ENCODE measurements at places on chromosomes 5 and 9.

- no peak for DNase-seq
Measured at GRCh38 chr9:33186457-33187168, 19.5 kb upstream of the B4GALT1 start.

DNA sequence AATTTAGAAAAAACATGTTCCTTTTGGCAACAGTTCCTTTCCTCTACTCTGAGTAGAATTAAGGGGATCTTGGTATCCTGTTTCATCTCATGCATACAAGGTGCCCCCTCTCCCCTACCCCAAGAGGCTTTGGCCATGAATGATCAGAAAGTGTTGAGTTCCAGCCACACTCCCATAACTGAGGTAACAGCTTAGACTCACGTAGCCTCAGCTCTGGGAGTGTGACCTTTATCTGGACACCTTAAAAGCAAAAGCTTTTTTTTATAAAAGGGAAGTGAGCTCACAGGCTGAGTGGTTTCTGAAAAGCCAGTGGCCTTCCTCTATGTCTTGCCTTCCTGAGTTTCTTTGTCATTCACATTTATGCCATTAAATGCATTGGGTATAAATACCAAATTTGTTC, 900 bp upstream of the HAVCR2 start:
- DNase-seq: no peak

- no peak for DNase-seq
Measured at GRCh38 chr9:125147401-125147951, 4.1 kb upstream of the SCAI start.

GRCh38 chr5:156385416-156385815, 58.5 kb downstream of the SGCD start:
- no peak for DNase-seq

DNA sequence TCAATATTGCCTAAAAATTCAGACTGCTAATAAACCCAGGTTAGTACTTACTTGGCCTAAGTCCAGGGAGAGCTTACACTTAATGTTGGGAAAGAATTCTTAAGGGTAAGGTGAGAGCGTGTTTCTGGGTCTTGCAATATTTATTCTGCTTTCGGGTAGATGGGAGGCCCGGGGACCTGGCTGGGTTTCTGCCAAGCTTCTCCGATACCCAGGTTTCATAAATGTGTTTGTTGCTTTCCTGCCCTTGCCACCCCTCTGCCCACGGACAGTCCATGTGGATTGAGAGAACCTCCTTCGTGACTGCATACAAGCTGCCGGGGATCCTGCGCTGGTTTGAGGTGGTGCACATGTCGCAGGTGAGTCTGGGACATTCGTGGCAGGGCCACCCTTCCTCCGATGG, 48.4 kb upstream of the FOXI1 start:
- no peak for DNase-seq

- no peak for DNase-seq
Measured at GRCh38 chr5:153690236-153690635, 199.8 kb downstream of the GRIA1 start.

- no peak for DNase-seq
Measured at GRCh38 chr9:32360983-32361673, 23.3 kb upstream of the ACO1 start.

DNA sequence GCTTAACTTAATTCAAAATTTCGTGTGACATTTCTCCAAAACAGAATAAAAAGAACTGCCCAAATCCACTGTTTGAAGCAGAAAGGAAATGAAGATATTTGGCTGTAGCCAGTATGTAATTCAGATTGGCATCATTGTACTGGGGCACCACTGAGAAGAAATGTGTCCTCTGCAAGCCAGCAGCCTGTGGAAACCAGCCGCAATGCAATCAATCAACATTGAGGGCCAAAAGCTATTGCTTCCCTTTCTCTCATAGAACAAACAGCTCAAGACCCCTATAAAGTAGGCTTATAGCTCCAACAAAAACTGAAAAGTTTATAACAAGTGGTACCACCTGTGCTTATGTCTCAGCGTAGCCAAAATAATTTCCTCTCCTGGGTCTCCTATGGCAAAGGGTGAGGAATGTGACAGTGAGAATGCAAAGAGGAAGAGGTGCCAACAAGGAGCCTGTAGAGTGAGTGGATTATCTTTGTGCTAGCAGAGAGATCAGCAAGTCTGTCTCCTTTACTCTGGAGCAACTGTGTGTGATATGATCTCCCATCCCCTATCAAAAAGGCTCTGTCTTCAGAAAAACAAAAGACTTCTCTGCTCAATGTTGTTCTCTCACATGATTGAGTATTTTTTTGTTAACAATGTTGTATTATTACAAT, 1072.3 kb upstream of the DMAC1 start:
- peak; percentile 26 for DNase-seq

GRCh38 chr5:36640949-36641348, 34.5 kb downstream of the SLC1A3 start:
- no peak for DNase-seq

GRCh38 chr9:112559629-112560413, 73.2 kb downstream of the KIAA1958 start:
- DNase-seq: no peak

DNA sequence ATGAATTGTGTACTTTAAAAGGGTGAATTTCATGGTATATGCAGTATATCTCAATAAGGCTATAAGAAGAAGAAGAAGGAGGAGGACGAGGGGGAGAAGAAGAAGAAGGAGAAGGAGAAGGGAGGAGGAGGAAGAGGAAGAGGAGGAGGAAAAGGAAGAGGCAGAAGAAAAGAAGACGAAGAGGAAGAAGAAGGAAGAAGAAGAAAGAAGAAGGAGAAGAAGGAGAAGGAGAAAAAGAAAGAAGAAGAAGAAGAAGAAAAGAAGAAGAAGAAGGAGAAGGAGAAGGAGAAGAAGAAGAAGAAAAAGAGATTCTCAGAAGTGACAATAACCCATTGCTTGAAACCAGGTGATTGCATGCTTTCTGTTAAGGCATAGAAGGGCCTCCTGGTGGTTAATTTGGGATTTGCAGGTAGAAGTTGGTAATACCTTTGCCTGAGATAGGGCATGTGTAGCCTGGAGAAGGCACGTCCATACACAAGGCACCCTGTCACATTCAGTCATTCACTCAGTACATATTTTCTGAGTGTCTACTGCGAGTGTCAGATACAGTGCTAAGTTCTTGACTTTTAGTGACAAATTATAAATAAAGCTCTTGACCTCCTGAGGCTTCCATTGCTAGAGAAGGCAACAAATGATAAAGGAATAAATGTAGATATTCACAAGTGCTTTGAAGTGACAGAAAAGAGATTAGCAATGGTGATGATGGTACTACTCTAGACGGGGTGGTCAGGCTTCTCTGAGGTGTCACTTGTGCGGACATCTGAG, 231.3 kb downstream of the NPR3 start:
- no peak for DNase-seq

DNA sequence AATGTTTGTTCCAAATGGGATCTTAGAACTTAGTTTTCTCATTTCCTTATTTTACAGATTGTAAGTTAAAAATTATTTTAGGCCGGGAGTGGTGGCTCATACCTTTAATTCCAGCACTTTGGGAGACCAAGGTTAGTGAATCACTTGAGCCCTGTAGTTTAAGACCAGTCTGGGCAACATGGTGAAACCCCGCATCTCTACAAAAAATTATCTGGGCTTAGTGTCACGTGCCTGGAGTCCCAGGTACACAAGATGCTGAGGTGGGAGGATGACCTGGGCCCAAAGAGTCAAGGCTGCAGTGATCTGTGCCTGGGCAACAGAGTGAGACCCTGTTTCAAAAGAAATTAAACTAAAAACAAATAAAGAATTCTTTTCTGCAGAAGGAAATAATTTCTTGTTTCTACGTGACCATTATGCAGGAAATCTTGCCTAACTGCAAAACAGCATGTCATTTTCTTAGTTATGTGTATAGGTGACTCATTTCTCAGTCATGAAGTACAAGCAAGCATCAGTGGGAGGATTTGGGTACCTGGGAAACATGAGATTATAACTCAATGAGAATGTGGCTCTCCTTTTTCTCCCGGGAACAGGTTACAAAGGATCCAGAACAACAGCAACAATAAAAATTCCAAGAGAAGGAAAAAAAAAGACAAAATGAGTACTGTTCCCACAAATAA, 375.1 kb upstream of the ST8SIA4 start:
- no peak for DNase-seq

- DNase-seq: no peak
Measured at GRCh38 chr5:58803056-58803455, 220.2 kb downstream of the RAB3C start.

DNA sequence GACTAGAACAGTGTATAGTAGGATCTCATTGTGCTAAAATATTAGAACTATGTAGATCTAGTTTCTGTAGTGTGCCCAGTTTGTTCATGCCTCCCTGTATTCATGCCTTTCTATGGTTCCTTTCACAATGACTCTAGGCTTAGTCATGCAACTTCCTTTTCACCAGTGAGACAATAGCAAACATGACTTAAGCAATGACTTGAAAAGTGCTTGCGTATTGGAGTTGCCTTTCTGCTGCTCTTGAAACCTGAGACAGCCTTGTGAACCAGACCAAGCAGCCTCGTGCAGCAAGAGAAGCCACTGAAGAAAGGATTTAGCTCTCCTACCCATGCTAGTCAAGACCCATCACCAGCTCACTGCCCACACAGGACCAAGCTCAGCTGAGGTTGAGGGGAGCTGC, 294.5 kb upstream of the TAS2R1 start:
- no peak for DNase-seq

- DNase-seq: no peak
Measured at GRCh38 chr9:38164659-38165221, 95.7 kb upstream of the SHB start.

- no peak for DNase-seq
Measured at GRCh38 chr9:103731541-103731940, 362.6 kb upstream of the SMC2 start.

DNA sequence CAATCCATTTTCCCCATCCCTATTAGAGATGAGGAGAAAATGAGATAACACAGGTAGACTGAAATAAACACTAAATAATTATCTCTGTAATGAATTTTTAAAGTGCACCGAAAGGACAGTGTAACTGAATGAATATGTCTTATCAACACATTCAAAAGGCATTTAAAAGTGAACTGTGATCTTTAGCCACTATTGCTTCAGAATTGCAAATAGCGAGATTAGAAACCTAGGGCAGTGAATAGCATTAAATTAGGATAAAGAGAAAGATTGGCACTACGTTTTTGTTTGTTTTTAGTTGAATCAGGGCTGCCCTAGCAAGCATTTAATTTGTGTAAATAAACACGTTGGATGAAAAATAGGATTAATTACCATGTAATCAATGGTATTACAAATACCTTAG, 537.5 kb downstream of the ELAVL2 start:
- DNase-seq: no peak

DNA sequence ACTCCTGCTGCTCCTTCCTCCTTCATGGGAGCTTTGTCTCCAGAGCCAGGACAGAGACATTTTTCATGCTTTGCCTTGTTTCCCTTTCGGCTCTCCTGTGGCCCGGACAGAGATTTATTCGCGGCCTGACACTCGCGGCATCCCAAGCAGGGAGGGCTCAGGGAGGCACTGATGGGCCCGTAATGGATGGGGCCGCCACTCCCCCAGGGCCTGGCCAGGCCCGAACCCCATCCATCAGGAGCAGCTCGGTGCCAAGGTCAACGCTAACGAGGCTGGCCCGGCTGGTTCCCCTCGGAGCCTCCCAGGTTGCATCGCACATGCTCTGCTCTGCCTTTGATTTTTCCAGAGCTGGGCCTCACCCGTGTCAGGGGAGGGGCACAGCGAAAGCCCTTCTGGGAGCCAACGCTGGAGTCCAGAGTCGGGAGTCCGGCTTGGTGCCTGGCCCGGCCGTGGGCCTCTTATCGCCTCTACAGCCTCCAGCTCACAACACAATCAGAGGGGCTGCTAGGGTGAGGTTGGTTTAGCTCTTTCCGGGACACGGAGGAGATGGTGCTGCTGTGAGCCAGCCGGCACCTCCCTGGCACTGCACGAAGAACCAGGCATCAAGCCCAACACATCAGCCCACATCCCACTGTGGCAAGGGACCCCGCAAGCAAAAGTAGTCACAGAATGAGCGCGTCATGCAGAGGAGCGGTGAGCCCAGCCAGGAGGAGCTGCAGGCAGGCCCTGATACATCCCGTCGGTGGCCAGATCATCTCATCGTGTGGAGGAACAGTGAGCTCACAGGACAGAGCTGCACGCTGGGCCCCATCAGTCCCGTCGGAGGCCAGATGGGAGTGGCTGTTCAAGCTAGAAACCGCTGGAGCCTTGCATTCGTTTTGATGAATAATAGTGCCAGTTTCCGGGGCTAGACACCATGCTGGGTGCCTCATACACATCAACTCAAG, 72.2 kb upstream of the BARHL1 start:
- no peak for DNase-seq

DNA sequence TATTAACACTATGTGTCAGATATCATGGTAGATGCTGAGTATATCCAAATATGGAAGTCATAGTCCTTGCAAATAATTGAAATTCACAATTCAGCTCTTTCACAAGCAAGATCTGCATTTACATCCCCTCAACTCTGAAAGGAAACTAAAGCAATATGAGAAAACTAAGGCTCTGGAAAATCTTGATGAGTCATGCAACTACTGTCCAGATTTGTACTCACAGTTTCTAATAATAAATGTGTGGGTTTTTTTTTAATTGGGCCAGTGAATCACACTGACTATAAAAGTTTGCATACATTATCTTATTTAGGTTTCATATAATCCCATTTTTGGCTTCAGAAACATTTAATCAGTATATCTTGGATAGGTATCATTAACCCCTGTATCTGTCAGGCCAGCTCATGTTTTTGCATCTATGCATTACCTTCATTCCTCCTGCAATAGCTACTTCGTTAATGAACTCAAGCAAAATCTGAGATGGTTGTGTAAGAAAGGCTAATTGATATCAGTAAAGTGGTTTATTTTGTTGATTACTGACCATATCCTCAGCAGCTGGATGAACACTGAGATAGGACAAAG, 58.7 kb upstream of the PRR16 start:
- no peak for DNase-seq

GRCh38 chr5:128566178-128566577, 28.1 kb upstream of the FBN2 start:
- no peak for DNase-seq

- DNase-seq: no peak
Measured at GRCh38 chr9:95819636-95820035, 55.9 kb upstream of the ERCC6L2 start.

DNA sequence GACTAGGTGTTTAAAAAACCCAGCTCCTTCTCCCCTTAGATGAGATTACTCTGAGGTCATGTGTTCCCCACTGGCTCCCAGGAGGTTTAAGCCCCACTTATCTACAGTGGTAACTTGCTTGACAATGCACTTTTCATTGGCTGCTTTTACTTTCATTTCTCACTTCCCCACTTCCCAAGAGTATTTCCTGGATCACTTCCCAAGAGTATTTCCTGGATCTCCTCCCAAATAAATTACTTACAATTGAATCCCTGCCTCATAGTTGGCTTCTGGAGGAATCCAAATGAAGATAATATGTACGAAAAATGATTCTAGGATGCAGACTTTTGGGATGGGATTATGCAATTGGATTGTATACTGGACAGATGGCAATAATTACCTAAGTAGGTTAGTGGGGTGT, 47.1 kb upstream of the CHSY3 start:
- DNase-seq: peak; percentile 24

DNA sequence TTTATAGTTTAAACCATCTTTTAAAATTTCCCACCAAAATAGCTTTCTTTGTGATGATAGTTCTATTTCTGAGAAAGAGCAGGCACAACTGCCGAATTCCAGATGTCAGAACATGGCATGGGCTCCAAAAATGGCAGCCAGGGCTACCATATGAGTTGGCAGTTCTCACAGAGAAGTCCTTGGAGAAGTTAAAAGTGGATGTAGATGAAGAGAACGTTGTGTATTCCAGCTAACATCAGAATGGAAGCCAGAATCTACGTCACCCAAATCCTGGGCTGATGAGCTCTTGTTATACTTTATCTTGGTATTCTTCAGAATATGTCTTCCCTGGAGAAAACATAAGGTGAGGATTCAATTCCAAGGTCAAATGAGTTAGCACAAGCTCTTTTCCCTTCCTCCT, 66.9 kb upstream of the BASP1 start:
- no peak for DNase-seq

Data from D341Med (cell line).